ENCODE measurements at places on chromosomes 4 and X.

DNA sequence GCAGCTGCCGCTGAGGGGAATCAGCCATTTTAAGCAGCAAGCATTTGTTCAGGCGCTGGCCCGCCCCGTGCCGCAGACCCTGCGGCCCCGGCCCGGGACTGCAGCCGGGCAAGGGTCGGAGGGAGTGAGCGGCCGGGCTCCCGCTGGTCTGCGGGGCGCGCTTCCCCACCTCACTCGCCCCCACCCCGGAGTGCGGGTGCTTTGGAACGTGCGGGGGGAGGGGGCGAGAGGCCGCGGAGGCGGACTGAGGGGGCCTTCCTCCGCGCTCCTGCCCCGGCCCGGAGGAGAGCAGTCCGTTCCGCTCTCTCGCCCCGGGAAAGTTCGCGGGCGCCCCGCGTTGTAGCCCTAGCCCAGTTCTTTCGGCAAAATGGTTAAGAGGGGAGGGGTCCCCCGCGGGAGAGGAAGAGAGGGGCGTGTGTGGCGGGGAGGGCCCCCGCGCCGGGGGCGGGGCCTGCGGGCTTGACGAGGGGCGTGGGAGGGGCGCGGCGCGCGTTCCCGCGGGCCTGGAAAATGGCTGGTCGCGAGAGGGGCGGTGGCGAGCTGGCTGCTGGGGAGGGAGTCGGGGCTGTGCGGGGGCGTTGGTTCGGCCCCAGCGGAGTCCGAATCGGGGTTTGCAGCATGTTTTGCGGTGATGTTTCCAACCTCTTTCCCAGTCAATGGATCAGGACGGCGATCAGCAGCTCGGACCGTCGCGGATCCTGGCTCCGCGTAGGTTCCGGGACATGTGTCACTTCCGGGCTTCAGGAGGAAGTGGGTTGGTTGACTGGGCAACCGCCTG, 942 bp downstream of the ING2 start:
- peak; percentile 42 for DNase-seq

GRCh38 chr4:98352940-98353339, 91.8 kb downstream of the RAP1GDS1 start:
- no peak for DNase-seq

- DNase-seq = peak; percentile 2
Observed at GRCh38 chrX:134338527-134338926, 101.5 kb downstream of the CCDC160 start.

GRCh38 chr4:47933840-47934239, 19.5 kb upstream of the NFXL1 start:
- DNase-seq = no peak

DNA sequence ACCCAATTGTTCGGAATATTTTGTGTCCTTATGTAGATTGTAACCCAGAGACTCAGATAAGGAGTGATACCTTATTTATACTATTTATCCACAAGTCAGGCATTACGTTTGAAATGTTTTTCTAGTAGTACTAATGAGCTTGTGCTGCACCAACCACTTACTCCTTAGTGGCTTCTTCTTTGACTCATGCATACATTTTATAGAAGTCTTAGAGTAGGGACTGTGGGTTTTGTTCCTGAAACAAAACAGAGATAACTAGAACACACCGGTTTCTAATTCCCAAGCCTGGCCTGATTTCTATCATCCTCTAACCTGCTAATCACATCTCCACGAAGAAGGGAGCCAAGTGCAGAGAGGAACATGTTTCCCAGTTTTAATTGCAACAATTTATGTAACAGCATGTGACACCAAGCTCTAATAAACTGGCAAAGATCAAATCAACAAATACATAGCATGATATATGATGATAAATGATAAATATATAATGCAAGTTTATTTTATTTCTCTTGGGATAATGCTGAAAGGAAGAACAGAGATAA, 32.3 kb downstream of the MGARP start:
- DNase-seq = no peak

DNA sequence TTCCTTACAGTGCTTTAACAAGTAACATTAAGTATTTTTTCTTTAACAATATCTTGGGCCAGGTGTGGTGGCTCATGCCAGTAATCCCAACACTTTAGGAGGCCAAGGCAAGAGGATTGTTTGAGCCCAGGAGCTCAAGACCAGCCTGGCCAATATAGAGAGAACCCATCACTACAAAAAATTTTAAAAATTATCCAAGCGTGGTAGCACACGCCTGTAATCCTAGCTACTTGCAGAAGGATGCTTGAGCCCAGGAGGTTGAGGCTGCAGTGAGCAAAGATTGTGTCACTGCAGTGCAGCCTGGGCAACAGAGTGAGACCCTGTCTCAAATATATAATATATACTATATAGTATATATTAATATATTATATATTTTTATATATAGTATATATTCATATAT, 162.2 kb downstream of the ZNF674 start:
- no peak for DNase-seq

GRCh38 chr4:66769441-66769840, 775.9 kb downstream of the CENPC start:
- DNase-seq = no peak

DNA sequence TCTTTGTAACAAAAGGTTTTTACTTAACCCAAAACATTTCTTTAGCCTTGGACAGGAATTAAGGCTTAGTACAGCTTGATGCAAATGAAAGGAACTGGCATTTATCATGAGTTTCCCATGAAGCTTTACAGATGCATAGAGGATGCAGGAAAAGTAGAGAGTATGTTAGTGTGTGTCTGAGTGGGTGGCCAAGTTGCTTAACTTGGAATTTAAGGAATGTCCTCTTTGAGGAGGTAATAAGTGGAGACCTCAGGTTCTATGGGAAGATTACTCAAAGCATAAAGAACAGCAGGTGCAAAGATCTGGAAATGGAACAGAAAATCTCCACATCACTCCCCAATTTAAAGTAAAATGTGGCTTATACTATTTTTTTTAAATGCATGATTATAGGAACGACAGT, 457.9 kb downstream of the KCNIP4 start:
- no peak for DNase-seq

DNA sequence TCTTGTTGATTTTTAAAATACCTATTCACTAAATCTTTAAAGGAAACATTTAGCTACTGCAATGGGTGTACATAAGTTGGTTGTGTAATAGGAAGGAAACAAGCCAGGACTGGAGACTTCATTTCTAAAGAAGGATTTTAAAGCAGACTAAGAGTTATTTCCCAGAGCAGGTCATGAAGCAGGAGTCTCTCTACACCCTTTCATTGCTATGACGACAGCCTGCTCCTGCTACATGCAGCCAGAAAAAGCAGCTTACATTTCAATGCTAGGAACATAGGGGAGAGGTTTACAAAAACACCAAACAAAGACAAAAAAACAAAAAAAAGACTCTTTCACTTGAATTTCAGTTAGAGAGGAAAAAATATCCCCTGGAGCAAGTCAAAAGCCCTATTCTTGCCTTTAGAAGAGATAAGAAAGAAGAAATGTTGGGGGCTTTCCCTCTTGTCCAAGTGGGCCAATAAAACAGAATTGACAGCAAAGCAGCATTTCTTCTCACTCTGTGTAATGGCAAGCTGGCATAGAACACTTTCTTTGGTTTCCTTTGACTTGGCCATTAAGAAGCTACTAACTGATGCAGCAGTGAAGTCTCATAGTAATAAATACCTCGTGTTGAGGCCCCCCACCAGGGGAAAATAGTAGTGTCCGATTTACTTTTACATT, 3.4 kb downstream of the SPARCL1 start:
- DNase-seq = no peak

GRCh38 chr4:7677799-7678301, 243.1 kb upstream of the PSAPL1 start:
- no peak for DNase-seq

DNA sequence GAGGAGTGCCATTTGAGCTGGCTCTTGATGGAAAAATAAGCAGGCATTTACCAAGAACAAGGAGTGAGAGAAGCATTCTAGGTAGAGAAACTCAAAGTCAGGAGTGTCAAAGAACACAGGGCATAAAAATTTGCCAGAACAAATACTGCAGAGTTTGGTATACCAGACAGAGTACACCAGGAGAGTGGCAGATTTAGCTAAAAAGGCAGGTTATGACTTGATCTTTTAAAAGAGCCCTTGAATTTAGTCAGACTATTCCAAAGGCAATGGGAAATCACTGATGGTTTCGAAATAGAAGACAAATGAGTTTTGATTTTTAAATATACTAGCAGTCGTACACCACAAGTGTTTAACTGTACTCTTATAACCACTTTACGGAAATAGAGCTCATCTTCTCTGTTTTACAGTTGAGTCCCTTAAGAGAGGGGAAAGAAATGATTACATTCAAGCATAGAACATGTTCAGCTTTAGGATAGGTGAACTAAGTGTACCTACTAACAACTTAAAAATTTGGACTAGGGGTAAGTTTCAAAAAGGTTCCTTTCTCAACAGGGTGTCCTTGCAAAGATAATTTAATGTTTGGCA, 10.2 kb downstream of the UBE2D3 start:
- no peak for DNase-seq

GRCh38 chr4:186079694-186080093, 10.7 kb downstream of the TLR3 start:
- no peak for DNase-seq

GRCh38 chr4:957581-958313, 15.6 kb downstream of the DGKQ start:
- no peak for DNase-seq

DNA sequence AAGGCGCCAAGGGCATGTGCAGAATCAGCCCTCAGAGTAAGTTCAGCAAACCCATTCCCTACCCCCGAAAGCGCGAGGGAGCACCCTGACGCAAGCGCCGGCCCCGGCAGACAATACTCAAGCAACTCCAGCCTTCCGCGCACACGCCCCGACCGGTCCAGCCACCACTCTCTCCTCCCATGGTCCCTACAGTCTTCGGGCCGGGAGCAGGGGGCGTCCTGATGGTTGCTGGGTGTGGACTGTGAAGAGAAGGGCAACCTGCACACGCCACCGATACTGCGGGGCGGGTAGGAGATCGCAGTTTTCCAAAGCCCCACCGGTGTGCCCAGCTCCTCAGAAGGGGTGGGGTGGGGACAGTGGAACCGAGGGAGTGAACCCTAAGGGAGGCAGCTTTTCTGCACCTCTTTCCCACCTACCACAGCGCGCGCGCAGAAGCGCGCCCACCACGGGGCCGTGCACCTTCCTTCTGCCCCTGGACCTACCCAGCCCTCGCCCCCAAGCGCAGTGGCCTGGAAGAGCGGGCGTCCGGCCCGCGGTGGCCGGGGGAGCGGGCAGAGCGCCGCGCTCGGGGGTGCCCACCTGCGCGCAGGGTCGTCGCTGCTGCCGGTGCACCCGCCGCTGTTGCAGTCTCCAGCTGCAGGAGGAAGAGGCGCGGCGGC, 650.2 kb upstream of the DIPK2B start:
- DNase-seq = no peak

DNA sequence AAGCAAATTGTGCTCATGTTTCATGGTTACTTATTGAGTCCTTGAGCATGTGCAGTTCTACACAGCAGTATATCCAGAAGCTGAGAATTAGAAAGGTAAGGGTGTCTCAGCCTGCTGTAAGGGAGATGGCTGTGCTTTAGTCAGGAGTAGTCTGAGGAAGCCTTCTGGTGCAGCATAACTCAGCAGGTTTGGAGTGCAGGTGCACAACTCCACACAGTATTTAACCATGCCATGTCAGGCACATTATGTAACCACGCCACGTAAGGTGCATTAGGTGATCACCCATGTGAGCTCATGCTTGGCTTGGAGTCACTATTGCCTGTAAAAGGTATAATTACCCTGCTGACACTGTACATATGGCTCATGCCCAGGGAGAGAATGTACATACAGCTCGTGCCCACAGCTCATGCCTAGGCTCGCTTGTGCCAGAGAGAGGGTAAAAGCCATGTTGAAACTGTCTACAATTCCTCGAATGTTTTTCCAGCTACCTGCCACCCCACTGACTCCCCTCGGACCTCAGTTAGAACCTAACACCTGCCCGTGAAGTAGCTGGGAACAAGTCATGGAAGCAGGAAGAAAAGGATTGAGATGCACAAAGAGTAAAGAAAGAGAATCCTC, 37.8 kb downstream of the UCHL1 start:
- no peak for DNase-seq

DNA sequence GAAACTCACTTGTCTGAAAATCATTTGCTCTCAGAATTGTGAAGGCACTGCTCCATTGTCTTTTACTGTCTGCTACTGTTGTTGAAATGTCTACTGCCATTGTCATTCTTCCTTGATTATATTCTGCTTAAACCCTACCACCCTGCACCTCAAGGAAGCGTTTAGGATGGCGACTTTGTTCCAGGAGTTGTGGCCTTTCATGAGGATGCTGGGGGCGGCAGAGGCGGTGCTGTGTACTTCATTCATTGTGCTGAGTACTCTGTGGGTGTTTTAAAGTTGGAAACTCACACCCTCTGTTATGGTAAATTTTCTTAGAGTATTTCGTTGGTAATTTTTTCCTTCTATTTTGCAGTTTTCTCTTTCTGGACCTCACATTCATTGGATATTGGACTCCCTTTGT, 258.9 kb downstream of the TENM3 start:
- DNase-seq = no peak

DNA sequence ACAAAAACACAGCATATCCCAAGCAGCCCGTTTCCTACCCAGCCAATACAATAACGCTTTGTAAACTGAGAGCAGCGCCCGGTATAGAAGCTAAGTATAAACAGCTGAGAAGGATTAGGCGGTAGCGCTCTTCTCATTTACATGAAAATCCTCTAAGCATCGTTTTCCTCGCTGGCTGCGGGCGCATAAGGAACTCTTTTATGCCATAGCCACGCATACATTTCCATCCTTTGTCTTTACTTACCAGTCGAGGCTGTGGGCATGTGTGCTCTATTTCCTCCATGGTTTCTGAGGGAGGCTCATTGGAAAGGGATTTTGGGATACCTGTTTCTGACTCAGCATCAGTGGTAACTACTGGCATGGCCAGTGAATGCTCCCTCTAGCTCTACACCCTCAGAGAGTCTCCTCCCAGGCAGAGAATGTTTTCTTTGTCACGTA, 383 bp downstream of the PCYT1B start:
- DNase-seq = no peak

GRCh38 chr4:41050116-41050515, 164.2 kb downstream of the APBB2 start:
- DNase-seq = no peak

DNA sequence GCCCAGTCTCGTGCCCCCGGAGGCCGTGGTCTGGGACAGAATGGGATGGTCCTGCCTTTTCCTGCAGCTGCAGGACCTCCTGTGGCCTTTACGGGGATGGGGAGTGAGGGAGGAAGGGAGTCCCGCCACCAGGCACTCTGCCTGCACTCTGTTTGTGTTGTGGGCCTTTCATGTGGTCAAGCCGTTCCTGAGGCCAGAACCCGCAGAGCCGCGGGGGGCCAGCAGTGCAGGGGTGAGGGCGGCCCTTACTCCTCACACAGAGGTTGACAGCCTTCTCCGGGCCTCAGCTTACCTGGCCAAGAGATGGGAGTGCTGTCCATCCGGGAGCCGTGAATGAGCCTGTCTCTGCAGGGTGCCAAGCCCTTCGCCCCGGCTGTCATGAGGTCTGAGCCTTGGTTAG, 230.7 kb downstream of the AFAP1 start:
- DNase-seq = no peak

DNA sequence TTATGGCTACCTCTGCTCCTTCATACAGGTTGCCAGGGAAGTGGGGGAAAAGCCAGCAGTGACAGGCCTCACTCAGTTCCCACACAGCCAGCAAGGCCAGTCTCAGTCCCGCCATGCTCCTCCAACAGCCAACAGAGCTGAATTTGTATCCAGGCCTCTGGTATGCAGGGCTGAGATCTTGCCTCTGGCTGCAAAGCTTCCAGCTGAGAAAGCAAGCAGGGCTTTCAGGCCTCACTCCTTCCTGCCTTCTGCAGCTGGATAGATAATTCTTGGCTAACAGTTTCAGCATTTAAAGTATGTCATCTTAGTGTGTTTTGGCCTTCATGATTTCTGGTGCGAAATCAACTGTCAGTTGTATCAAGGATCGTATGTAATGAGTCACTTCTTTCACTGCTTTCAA, 103.6 kb downstream of the GNL3L start:
- DNase-seq = no peak

Measured in GM12878 (cell line).